Right forelimb (tissue), 1 donor: ENCODE measurements at places on chromosomes 3 and 15.
A peak's percentile ranks its signal among the peaks of the same experiment; 100 is the strongest.

DNA sequence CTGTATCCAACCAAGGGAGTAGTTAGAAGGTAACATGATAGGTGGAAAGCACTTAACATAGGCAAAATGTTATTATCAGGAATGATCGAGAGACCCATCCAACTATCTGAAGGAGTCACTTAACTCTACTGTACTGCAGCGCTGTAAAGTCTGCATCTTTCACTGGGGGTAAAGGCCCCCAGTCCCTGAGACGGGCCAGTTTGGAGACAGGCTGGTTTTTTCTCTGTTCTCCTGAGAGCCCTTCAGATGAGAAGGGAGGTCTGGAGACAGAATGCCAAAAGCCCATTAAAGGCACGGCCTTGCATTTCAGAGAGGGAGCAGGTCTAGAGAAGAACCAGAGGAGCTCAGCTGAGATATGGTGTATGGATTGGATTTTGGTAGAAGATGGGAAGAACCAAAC, 71.3 kb upstream of the CGNL1 start:
- no peak for DNase-seq

DNA sequence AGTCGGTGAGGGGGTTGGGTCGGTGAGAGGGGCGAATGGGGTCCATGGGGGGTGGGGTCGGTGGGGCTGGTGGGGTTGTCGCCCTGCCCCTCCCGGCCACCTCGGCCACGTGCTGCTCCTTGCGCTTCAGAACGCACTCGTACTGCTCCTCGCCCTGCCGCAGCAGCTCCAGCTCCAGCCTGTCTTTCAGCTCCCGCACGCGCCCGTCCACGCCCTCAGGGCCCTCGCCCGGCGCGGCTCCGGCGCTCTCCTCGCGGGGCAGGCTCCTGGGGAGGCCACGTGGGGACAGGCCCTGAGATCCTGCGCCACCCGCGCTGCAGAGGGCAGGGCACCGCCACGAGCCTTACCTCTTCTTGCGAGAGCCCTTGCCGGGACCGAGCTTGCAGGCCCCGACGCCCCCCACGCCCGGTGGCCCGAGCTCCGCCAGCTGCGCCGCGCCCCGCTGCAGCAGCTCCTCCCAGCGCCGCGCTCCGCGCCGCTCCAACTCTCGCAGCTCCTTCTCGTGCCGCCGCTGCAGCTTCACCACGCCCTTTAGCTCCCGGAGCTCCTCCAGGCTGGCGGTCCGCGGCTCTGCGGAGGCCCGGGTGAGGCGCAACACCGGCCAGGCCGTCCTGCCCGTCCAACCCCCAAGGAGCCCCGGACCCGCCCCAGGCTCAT, 8.2 kb upstream of the ANKRD63 start:
- DNase-seq = peak; percentile 69

DNA sequence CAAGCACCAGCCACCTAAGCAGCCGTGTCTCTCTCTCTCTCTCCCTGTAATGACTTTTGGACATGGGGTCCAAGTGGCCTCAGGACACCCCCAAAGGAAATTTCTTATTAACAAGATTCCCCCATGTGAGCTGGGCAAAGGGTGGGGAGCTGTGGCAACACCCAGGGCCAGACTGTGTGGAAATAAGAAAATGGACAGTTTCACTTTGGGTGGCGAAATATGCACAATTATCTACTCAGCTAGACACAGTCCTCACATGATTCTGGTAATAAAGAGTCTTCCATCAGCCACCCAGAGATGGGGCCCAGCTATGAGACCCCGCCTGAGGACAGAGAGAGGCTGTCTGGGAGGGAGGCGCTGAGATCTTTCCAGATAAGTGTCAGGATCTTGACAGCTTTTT, 96.8 kb upstream of the TPM1 start:
- DNase-seq = no peak

DNA sequence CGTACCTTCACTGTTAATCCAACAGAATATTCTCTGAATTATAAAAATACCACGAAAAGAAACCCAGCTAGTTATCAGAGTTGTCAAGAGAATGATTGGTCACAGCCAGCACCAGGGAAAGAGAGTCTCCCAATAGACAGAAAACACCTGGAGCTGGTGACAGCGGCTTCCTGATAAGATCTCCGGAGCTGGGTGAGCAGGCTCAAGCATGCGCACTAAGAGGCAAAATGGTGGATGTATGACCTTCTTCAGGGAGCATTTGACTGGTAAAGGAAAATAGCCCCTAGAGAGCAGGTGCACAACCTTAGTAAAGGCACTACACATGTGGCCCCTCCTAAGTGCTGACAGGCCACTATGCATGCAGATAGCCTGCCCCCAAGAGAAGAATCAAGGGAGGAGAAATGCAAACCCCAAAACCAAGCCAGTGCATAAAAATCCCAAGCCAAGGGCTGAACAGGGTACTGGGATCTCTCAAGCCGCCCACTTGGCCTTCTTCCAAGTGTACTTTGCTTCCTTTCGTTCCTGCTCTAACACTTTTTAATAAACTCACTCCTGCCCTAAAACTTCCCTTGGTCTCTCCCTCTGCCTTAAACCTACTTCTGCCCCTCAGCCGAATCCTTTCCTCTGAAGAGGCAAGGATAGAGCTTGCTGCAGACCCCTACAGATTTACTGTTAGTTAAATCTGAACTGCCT, 93.2 kb downstream of the UACA start:
- no peak for DNase-seq

- no peak for DNase-seq
Measured at GRCh38 chr3:162525771-162526170, 1029.2 kb downstream of the OTOL1 start.

DNA sequence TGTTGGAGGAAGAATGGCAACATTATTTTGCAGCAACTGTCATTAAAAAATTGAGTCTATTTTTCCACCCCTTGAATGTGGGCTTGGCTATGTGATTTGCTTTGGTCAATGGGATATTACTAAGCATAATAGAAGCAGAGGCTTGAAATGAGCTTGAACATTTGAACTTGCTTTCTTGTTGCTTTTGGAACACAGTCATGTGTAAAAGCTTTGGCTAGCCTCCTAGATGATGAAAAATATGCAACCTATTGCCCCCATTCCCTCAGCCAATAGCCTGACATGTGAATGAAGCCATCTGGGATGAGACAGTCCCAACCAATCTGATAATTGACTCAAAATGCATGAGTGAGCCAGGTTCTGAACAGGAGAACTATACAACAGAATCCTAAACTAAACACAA, 78.4 kb downstream of the PLSCR2 start:
- no peak for DNase-seq

DNA sequence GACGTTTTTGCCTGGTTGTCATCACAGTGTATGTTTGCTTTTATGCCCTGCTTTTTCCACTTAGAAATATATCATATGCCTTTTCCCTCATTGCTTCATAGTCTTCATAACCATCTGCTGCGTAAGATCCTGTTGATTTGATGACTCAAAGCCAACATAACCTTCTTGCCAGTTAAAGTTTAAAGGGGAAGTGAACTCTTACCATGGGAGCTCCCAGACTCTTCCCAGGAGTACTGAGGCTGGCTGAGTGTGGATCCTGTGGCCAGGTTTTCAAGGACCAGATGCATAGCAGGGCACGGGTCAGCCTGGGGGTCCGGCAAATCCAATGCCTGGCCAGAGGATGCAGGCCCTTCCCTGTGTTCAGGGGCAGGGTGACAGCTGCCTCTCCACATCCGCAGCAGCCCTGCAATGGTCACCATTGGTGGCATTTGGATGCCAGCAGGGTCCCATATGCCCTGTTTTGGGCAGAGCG, 42.0 kb upstream of the SACM1L start:
- no peak for DNase-seq

- no peak for DNase-seq
Measured at GRCh38 chr15:98805434-98806274, 157.3 kb downstream of the IGF1R start.

GRCh38 chr3:166860217-166860616, 519.9 kb downstream of the ZBBX start:
- no peak for DNase-seq

GRCh38 chr3:25783661-25784512, 644 bp upstream of the NGLY1 start:
- DNase-seq = peak; percentile 88

- DNase-seq = no peak
Measured at GRCh38 chr3:15563190-15563589, 38.2 kb downstream of the HACL1 start.
